ENCODE measurements at places on chromosomes 1 and 21.

DNA sequence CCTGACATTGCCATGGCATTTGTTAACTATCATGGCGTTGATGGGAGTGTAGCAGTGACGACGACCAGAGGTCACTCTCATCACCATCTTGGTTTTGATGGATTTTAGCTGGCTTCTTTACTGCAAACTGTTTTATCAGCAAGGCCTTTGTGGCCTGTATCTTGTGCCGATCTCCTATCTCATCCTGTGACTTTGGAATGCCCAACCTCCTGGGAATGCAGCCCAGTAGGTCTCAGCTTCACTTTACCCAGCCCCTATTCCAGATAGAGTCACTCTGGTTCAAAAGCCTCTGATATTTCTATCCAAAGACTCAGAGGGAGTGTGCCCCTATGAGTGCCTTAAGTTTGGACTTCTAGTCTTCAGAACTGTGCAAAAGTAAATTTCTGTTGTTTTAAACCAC is 130.1 kb downstream of the ADAMTS1 start:
- DNase-seq = no peak

DNA sequence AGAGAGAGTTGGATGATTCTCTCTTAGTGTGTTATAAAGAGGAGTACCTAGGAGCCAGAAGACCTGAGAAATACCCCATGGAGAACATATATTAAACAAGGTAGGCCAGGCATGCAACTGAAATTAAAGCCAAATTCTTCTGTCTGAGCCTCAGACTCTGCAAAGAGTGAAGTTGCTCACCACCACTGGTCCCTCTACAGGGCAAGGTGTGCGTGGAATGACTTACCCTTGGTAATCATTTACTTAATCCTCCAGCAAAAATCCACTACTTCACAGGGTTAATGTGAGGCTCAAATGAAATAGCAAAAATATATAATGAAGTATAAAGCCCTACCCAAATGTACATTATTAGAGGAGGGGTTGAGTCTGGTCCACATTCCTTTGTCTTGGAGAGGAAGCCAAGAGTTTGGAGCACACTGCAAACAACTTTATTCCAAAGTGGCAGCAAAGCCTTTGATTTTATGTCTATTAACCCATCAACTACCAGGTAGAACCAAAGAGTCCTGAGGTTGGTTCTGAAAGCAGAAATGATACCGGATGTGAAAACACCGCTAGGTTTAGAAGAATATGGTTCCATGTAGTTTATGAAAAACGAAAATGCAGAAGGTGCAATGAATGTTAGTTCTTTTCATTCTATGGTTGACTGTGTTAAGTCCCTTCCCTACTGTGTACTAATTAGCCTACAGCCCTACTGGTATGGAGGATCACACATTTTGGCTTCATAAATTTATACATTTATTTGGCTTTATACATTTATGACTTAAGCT is 8.5 kb downstream of the SSR2 start:
- DNase-seq = no peak

DNA sequence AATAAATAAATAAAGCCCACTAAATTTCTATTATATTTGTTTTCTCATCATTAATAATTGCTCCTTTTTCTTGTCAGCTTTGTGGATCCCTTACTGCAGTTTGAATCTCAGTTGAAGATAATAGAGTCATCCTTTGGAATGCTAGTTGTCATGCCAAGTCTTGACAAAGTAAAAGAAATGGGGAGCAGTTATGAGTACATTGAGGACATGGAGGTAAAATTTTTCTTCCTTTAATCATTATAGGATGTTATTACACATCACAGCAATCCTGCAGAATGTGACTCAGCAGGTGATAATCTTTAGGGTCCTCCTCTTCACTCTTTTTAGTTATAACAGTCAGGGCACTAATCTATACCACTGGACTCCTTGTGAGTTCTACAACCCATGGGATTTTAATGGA is 24.1 kb downstream of the MROH9 start:
- peak; percentile 35 for DNase-seq

- peak; percentile 99 for DNase-seq
Measured at GRCh38 chr1:26853156-26853555, 9.8 kb upstream of the SFN start.

GRCh38 chr1:172089768-172090510 is 248.6 kb downstream of the DNM3 start:
- peak; percentile 94 for DNase-seq

GRCh38 chr1:37238364-37239224 is 204.3 kb upstream of the GRIK3 start:
- DNase-seq = no peak

DNA sequence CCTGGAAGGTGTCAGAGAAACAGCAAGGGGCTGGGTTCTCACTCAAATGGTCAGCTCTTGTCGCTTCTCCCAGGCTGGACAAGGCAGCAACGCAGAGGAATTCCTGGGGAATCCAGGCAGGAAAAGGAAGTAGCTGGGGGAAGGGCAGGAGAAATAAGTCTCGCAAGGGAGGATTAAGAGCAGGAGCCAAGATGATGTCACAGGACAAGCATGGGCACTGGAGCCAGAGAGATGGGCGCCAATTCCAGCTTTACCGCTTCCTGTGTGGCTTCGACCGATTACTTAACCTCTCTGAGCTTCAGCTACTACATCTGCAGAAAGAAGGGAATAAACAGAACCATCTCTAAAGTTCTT is 70.5 kb downstream of the SSBP3 start:
- DNase-seq = peak; percentile 33

DNA sequence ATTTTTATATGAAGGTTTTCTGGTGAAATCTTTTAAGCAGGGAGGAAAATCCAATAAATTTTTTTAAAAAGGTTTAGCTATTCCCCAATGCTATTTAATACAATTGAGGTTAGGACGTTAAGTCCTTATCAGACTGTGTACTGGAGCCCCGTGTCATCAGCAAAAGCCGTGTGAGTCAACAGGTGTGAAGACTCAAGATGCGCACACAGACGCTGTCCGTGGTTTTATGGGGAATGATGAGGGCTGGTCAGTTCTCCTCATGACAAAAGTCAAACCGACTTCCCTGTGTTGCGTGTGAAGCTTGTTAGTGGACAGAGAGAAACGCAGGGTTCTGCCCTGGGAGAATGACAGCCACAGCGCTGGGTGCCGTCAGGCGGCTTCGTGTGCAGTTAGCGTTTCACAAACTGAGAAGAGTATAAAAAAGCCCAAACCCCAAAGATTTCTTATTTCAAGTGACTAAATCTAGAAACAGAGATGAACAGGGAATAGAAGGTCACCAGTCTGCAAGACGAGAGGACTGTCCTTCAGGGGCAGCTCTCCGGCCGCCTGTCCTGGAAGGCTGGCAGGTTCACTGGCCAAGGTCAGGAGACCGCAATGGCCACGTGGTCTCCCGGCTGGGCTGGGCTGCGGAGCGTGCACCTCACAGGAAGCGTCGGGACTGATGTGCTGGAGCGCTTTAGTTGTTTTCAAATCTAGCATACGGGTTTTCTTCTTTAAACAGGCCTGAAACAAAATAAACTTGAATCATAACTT is 22.4 kb downstream of the PTTG1IP start:
- no peak for DNase-seq

DNA sequence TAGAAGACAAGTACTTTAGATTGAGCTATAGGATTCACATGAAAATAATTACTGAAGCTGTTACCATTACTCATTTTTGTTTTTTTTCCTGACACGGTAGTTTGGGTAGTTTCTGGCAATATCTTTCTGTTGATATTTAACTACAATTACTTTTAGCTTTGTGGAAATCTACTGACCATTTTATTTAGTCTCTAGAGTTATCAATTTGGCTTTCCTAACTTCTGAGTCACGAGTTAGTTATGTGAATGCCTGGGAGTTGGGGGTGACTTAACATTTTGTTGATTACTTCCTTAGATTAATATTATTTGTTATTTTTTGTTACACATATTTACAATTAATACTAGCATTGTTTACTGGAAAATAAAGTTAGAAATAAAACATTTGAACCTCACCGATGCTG is 160.6 kb downstream of the HMCN1 start:
- peak; percentile 22 for DNase-seq

GRCh38 chr21:25188677-25189079 is 418.6 kb downstream of the MRPL39 start:
- no peak for DNase-seq

GRCh38 chr1:237358555-237358954 is 316.6 kb downstream of the RYR2 start:
- no peak for DNase-seq

GRCh38 chr1:15192916-15193550 is 39.5 kb downstream of the TMEM51 start:
- no peak for DNase-seq

- no peak for DNase-seq
Measured at GRCh38 chr1:56758794-56759193, 60.4 kb downstream of the FYB2 start.

DNA sequence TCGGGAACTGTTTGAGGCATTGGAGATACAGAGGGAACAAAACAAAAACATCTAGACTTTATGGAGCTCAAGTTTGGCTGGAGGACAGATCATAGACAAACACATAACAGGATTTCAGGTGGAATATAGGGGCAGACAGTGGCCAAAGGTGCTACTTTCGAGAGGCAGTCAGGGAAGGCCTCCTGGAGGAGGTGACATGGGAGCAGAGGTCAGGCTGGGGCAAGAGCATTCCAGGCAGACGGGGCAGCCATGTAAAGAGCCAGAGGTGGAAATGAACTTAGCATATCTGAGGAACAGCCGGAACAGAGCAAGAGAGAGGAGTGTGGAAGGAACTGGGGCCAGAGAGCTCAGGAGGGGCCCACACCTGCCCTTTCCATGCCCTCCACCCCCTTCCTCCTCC is 122.3 kb downstream of the DMRTB1 start:
- DNase-seq = no peak

- no peak for DNase-seq
Measured at GRCh38 chr1:152108882-152109222, 6.4 kb downstream of the TCHH start.

- DNase-seq = no peak
Measured at GRCh38 chr1:169860750-169861149, 32.9 kb downstream of the SCYL3 start.

DNA sequence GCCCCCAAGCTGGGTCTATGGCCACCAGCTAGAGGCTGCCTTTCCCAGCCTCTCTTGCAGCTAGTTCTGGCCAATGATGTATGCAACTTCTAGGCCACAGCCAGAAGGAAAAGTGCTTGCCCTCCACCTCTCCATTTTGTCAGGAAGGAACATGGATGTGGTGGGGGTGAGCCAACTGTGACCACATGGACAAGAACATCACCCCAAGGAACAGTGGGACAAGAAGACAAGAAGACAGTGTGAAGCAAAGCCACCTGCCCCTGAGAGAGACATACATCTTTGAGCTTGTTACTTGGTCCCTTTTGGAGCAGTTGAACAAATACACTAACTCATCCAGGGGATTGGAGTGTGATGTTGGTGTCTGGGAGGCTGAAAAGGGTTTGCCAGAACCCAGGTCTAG is 105.8 kb upstream of the EDN2 start:
- DNase-seq = no peak

- DNase-seq = no peak
Measured at GRCh38 chr1:4601941-4602340, 52.5 kb upstream of the AJAP1 start.

DNA sequence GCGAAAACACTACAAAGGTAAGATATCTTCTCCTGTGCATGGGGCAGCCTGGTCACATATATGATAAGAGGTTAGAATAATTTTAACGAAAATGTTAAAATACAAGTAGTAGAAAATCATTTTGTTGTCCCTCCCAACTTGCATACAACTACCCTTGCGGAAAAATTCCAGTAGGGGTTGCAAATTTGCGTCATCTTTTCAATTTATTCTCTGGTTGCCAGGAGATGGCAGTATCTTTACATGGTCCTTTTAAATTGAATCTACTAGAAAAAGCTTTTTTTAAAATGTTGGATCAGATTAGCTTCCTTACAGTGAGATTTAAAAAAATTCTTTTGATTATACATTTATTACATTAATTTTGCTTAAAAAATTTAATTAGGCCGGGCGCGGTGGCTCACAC is 10.9 kb downstream of the S100PBP start:
- peak; percentile 37 for DNase-seq

All from PC-3 (cell line).